Stimulated activated CD4-positive, alpha-beta T cell treated with anti-CD3 and anti-CD28 coated beads, Interleukin-12 subunit alpha, Interleukin-12 subunit beta, amount 100 ng/mL, for 48 hours (primary cell): ENCODE measurements at places on chromosomes 2 and 18.
A peak's percentile ranks its signal among the peaks of the same experiment; 100 is the strongest.

- no peak for DNase-seq
Measured at GRCh38 chr2:17867133-17867532, 11.3 kb upstream of the KCNS3 start.

- peak; percentile 25 for DNase-seq
Measured at GRCh38 chr2:196927376-196928225, 1.1 kb upstream of the PGAP1 start.

GRCh38 chr18:67969458-67969857 is 452.9 kb upstream of the DSEL start:
- no peak for DNase-seq

- no peak for DNase-seq
Measured at GRCh38 chr18:7576077-7576476, 9.0 kb downstream of the PTPRM start.

DNA sequence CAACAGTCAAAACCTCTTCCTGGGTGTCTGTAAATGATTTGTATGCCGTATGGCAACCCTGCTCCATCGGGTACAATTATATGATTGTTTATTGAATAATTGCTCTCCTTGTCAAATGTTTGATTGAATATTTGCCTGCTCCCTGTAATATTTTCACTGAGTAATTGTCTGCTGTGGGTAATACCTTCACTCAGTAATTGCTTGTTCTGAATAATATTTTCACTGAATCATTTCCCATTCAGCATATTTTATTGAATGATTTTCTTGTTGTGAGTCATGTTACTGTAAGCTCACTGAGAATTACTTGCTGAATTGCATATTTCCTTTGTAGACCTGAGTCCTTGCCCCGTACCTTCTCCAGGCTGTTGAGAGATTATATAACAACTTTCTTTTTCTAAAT is 535.2 kb downstream of the METTL4 start:
- DNase-seq, result no peak

DNA sequence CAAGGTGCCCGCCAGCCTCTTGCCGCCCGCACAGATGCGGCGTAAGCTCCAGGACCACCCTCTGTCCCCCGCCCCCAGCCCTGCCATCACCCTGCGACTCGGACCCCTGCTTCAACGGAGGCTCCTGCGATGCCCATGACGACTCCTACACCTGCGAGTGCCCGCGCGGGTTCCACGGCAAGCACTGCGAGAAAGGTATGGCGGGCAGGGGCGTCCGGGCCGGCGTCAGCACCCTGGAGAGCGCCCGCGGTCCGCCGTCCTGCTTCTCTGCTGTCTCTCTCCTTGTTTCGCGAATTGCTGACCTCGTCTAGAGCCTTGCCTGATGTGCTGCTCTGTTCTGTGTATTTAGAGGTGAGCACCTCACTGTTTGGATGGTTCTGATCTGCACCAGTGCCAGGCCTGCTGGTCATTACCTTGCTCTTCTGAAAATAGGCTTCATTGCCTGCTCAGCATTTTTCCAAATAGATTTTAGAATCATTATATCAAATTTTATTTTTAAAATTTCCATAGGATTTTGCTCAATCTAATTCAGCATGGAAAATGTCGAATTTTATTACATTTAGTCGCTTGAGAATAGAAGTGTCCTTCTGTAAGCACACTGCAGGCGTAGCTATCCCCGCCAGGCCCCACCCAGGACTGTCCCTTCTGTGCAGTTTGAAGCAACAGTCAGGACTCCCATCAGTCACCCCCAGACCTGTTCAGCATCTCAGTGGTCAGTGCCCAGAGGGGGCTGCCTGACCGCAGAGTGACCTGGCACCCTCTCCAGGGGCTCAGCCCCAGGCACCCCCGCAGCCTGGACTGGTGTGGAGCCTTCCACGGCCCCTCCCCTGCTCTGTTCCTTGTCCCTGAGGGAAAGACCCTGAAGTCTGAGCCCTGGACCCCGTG is 51.6 kb downstream of the SNED1 start:
- no peak for DNase-seq

DNA sequence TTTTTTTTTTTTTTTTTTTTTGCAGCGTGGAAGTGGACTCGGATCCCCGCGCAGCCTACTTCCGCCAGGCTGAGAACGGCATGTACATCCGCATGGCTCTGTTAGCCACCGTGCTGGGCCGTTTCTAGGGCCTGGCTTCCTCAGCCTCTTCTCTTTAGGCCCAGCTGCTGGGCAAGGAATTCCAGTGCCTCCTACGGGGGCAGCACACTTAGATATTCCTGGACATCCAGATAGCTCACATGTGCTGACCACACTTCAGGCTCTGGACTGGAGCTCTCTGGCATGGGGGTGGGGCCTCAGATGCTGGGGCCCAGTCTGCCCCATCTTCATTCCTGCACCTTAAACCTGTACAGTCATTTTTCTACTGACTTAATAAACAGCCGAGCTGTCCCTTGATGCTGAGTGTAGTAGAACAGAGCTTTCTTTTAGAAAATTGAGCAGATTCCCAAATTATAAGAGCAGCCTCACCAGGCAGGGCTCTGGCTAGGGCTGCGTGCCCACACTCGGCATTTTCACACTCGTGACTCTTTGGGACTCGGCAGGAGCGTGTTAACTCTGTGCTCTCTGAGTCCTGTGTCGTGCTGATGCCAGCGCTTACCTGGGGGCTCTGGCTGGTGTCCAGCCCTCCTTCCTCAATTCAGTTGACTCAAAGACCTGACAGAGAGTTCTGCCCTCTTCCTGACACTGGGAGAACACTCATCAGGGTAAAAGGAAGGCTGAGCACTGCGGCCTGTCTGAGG is 19.3 kb downstream of the SLC30A3 start:
- no peak for DNase-seq

DNA sequence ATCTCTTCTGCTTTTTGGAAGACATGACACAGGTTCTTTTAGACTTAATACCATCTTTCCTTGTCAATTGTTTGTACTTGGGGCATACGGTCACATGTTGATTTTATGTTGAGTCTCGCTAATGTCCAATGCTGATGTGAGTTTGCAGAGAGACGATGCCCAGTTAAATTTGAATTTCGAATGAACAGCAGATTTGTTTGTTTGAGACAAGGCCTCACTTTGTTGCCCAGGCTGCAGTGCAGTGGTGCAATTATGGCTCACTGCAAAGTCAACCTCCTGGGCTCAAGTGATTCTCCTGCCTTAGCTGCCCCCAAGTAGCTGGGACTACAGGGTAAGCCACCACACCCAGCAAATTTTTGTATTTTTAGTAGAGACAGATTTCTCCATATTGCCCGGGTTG is 473.5 kb downstream of the RIT2 start:
- no peak for DNase-seq

- no peak for DNase-seq
Measured at GRCh38 chr2:239459056-239459455, 58.2 kb upstream of the HDAC4 start.

- no peak for DNase-seq
Measured at GRCh38 chr2:152456262-152456661, 121.3 kb downstream of the FMNL2 start.

GRCh38 chr18:66138642-66139041 is 387.8 kb downstream of the CDH7 start:
- DNase-seq, result no peak
